Activated naive CD8-positive, alpha-beta T cell treated with anti-CD3 and anti-CD28 coated beads, Interleukin-2, amount 50 U/mL, for 16 hours (primary cell): ENCODE measurements at places on chromosomes 2 and 18.

DNA sequence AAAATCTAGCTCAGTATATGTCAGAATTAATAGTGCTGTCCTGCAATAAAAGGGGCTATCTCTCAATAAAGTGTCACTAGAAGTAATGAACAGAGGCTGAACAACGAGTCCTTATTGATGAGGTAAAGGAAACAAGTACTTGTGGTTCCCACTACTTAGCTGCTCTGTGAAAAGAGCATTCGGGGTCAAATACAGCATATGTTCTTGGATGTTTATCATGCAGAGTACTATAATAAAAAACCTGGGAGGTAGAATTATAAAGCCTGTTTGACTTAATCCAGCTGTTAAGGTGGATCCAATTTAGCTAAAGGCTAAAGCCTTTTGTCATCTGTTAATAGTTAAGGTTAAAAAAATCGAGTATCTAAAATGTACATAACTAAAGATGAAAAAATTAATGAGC lies 32.4 kb downstream of the SLC35F5 start:
- DNase-seq = no peak

GRCh38 chr2:74092275-74092674 lies 55.4 kb downstream of the BOLA3 start:
- DNase-seq = no peak

- DNase-seq = no peak
These were observed 5.8 kb downstream of the ARHGAP25 start for GRCh38 chr2:68740400-68740914.

- no peak for DNase-seq
These were observed 20.8 kb downstream of the DIPK1C start for GRCh38 chr18:74436158-74436769.

DNA sequence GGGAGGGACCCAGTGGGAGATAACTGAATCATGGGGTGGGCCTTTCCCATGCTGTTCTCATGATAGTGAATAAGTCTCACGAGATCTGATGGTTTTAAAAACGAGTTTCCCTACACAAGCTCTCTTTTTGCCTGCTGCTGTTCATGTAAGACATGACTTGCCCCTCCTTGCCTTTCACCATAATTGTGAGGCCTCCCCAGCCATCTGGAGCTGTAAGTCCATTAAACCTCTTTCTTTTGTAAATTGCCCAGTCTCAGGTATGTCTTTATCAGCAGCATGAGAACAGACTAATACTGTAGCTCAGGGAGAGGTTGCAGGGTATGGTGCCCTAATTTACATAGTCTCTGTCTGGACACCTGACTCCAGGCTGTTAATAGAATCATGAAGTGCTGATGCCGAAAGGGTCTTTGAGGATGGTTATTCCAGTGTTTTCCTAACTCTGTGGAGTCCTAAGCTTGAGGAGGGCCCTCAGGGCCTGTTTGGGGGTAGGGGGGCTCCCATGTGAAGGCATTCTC lies 343.2 kb downstream of the ALK start:
- DNase-seq = no peak

GRCh38 chr2:190791347-190791975 lies 89.2 kb upstream of the GLS start:
- peak; percentile 1 for DNase-seq

DNA sequence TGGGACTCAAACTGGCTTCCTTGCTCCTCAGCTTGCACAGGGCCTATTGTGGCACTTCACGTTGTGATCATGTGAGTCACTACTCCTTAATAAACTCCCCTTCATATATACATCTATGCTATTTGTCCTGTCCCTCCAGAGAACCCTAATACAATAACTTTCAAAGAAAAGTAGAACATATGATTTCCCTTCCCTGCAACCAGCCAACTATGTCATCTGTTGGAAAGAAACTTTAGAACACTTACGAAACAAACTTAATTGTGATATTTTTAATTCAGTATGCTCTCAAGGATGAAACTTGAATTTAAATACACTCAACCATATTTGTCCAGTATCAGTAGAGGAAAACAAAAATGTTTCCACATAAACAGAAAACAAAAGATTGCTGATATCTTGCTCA lies 84.4 kb downstream of the DYM start:
- no peak for DNase-seq

DNA sequence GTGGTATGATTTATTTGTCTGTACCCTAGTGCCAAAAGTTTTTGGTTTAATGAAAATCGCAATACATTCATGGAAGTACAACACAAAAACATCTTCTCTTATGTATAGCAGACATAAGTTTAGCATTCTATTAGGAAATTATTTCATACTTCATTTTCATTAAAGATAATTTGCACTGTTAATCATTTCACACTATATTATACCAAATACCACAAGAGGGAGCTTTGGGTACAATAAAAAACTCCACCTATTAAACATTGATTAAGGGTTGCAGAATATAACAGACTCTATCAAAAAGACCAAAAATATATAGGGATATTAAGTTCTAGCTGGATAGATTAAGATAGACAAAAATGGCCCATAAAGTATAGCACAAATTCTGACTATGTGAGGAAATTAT lies 79.0 kb downstream of the SLC66A3 start:
- no peak for DNase-seq

DNA sequence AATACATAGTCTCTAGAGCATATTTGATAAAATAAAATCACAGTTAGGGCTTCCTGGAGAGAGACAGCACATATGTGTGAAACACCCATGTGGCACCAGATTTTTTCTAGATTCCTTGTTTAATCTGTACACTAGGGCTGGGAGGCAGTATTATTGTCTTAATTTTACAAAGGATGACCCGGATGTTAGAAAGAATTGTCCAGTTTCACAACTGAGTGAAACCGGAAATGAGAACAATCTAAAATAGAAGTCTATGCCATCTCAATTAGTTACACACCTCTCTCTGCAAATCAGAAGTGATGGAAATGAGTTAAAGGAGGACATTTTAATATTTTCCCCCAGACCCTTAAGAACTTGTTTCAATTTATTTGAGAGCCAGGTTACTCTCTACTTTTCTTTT lies 463.7 kb upstream of the DSEL start:
- DNase-seq = no peak

DNA sequence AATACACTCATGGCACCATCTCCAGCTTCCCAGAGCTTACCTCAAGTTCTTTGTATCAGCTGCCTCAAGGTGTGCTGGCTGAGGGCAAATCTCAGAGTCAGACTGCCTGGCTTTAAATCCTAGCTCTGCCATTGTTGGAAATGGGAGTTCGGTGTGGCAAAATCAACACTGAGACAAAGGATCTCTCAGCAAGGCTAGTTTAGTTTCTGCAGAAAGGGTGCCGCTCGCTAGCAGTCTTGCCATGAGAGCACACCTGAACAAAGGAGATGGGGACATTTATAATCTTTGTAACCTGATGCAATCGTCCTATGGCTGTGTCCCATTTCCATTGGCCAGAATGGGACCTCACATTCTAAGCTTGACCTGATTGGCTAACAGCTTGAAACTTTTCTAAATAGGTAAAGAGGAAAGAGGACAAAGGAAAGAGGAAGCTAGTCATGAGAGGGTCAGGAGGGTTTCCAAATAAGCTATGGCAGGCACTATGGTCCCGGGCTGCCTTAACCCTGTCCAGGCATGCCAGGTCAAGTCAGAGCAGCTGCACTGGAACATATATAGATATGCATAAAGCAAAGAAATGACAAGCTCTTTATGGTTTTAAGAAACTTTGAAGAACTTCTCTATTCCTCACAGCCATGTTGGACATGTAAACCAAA lies 4.3 kb upstream of the UBE2F start:
- no peak for DNase-seq
